PC-9 (cell line): ENCODE measurements at places on chromosomes 6 and 20. TPM values are rescaled to one million over a fixed set of nuclear protein-coding genes. Genes with fewer than 3 reads are reported as not detected.

DNA sequence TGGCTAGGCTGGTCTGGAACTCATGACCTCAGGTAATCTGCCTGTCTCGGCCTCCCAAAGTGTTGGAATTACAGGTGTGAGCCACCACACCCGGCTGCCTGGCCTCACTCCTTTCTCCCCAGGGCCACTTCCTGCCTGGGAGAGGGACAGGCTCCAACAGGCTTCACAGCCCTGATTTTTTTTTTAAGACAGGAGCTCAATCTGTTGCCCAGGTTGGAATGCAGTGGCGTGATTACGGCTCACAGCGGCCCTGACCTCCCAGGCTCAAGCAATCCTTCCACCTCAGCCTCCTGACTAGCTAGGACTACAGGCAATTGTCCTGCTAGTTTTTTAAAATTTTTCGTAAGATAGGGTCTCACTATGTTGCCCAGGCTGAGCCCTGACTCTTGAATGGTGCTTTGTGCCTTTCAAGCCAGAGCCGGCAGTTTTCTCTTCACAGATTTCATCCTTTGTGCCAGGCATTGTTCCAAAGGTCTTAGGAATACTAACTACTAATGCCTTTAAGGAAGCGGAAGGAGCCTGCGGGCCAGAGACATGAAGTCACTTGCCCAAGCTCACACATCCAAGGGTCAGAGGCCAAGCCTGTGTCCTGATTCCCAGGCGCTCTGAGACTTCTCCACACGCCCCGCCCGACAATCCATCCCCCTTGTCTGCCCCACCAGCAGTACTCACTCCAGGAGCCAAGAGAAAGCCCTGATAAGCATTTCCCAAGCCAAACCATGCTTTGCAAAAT is 19.2 kb downstream of the CAPN11 start:
- no peak for DNase-seq

GRCh38 chr6:81237226-81237625 is 515.3 kb downstream of the TENT5A start:
- DNase-seq: no peak

DNA sequence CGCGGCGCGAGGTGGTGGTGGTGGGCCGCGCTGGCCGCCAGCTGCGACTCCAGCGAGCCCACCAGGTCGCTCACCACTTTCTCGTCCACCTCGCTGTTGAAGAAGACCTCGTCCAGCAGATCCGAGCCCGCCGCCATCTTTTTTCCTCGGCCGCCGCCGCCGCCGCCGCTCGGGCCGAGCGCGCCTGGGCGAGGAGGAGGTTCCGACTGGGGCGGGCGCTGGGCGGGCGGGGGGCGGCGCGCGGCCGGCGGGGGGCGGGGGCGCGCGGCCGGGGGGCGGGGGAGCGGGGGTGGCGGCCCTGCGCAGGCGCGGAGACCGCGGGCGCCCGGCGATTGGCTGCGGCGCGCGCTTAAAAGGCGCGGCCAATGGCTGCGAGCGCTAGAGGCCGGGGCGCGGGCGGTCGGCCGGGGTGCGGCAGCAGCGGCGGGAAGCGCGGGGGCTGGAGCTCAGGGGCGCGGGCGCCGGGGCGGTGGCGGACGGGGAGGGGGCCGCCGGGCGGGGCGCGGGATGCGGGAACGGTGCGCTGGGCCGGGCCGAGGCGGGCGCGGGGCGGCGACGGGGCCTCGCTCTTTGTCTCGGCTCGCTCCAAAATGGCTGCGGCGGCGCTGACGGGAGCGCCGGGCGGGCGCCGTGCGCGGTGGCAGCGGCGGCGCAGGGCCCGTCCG is at the start of gene TAF4:
Gene TAF4, minus strand, starts transcription at position 208 of the 665 bp plus-strand sequence. Its CDS starts 71 bp downstream, at position 137.
- peak; percentile 78 for DNase-seq

- no peak for DNase-seq
These were observed 60.5 kb downstream of the PREX1 start for GRCh38 chr20:48766961-48767960.

The FAM184A gene
- 0.85 and 1.1 TPM in 2 replicates for total RNA-seq

The OXT gene
- total RNA-seq: not detected in 2 replicates

The TRIM31 gene
- total RNA-seq: not detected in 2 replicates

The LZTS3 gene
- 10.4 and 17.6 TPM in 2 replicates for total RNA-seq
